Panc1 (cell line): ENCODE measurements at places on chromosomes 5 and 9.

- DNase-seq: no peak
Measured at GRCh38 chr5:150759334-150759583, 442 bp upstream of the DCTN4 start.

DNA sequence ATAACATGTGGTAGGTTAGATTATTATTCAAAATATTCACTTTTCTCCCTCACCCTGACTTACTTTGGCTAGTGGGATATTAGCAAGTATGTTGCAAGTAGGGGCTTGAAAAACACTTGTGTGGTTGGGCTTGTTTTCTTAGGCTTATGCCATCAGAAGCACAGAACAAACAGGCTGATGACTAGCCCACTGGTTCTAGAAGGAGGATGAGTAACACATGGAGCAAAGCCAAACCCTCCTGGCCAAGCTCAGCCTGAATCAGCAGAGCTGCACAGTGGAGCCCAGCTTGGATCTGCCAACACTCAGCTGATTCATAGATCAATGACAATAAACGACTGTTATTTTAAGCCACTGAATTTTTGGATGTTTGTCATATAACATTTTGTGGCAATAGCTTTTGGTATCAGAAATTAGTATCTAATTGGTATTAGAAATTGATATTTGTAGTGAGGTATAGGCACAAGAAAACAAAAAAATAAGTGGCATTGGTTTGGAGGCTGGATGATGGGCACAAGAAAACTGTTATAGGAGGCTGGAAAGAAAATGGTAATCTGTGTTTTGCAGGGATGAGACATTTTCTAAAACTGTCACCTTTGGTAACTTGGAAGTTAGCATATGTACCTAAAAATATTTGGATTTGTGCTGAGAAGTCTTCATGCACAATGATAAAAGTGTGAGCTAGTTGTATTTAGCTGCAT, 46.1 kb upstream of the ZBED3 start:
- DNase-seq: peak; percentile 92

GRCh38 chr9:100070104-100071041, 28.4 kb downstream of the ERP44 start:
- no peak for DNase-seq

DNA sequence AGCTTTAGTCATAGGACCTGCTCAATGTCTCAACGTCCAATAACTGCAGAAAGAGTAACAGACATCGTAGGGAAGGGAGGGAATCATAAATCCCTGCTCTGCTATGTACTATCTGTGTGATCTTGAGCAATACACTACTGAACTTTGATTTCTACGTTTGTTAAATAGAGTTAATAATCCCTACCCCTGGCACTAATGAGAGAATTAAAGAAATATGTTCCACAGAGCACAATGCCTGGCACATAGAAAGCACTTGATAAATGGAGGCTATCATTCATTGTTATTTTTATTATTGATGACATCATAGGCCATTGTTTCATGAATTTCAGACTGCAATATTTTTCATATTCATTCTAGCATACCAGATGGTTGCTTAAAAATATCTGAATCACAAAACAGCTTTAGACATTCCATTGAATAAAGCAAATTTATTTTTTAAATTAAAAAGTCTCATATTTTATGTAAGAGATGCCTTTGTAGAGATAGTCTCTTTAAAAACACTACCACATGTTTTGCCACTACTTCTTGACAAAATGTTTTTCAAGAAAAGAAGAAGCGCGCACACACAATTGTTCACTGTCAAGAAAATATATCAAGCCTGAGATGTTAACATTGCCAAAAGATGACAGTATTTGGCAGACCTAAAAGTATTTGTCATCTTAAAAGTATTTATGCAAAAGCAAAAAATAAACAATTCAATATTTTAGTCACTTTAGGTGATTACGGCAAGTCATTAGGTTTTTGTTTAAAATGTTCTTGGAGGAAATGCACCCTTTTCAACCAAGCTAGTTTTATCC, 108.5 kb downstream of the EBF1 start:
- DNase-seq: no peak

- DNase-seq: no peak
Measured at GRCh38 chr5:144189800-144190429, 19.2 kb downstream of the KCTD16 start.

DNA sequence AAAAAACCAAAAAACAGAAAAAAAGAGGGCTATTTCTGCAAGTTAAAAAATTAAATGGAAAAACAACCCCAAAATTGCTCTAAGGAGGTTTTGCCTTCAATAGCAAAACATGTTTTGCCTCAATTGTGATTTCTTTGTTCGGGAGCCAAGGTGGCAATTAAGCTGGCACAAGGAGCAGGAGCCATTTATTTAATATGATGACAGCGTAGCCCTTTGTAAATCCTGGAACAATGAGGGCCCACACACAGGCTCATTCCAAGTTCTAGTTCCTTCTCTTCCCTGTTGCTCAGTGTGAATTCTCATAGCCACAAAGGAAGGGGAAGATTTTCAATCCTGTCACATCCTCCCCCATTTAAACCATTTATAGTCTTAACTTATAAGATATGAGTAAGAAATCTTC, 353.2 kb downstream of the PDE4D start:
- DNase-seq: no peak

GRCh38 chr9:122261469-122261881, 3.2 kb downstream of the RBM18 start:
- DNase-seq: no peak

DNA sequence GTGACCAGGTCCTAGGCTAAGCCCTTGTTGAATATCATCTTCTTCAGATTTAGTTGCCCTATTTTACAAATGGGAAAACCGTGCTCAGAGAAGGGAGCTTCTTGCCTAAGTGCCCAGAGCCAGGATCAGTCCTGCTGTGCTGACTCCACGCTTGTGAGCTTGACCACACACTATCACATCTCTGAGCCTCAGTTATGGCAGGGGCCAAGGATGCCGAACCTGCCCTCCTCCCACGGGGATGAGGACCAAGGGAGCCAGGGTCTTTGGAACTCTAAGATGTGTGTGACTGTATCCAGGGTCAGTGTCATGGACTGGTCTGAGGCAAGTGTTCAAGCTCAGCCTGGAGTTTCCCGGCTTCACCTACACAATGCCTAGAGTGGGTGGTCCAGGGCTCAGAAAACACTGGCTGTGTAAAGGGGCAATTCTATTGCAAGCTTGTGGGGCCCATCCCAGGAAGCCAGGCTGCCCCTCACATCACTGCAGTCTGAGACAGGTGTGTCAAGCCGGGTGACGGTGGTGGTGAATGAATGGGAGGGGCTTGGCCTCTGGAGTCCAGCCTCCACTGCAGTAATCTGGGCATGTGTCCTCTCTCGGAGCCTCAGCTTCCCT, 235.7 kb downstream of the PBX3 start:
- DNase-seq: no peak

DNA sequence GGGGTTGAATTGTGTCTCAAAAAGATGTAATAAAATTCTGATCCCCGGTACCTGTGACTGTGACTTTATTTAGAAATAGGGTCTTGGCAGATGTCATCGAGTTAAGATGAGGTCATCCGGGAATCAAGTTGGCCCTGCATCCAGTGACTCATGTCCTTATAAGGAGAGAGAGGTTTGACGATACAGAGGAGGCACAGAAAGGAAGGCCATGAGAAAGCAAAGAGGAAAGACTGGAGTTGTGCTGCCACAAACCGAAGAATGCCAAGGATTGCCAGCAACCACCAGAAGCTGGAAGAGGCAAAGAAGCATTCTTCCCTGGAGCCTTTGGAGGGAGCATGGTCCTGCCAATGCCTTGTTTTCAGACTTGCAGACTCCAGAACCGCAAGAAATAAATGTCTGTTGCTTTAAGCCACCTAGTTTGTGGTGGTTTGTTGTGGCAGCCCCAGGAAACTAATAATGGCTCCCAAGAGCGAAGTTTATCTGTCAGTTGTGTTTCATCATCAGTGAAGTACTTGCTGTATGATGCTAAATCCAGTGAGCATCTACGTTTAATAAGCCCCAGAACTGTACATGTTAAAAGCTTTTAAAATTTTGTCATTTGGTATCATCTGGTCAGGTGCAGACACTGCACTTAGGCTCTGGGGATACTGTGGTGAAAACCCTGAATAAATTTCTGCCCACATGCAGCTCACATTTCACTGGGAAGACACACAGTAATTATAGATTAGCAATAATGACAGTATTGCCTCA, 114.8 kb downstream of the TLE4 start:
- no peak for DNase-seq

DNA sequence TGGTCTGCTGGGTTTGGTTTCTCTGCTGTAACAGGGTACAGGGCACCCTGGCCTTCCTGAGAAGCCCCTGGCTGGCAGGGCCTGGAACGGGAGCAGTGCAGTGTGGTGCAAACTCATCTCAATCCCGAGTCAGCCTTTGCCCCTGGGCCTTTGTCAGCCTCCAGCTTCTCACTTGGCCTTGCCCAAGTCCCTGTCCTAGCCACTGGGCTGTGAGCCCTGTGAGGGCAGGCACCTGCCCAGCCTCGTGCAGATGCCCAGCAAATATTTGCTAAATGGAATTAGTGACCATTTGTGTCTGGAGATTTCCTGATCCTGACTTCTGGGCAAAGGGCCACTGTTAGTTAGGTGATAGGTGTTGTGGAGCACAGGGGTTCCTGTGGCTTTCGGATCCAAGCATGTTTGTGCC, 13.0 kb downstream of the RGS3 start:
- no peak for DNase-seq

DNA sequence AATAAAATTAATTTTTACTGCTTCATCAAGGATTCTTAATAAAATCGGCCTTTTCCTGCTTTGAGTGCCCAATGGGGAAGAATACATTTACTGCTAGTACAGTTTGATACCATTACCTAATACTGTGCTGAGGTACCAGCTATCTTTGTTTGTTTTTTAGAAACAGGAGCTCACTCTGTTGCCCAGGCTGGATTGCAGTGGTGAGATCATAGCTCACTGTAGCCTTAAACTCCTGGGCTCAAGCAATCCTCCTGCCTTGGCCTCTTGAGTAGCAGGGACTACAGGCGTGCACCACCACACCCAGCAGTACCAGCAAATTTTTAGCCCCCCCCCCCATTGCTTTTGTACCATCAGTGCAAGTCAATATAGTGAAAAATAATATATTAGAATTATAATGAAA, 13.6 kb upstream of the ANKHD1 start:
- DNase-seq: no peak

- no peak for DNase-seq
Measured at GRCh38 chr9:31210978-31211570, 1173.4 kb upstream of the ACO1 start.

- no peak for DNase-seq
Measured at GRCh38 chr5:154756009-154756867, 1.1 kb downstream of the LARP1 start.

- no peak for DNase-seq
Measured at GRCh38 chr9:108666240-108666784, 189.5 kb downstream of the ACTL7B start.

DNA sequence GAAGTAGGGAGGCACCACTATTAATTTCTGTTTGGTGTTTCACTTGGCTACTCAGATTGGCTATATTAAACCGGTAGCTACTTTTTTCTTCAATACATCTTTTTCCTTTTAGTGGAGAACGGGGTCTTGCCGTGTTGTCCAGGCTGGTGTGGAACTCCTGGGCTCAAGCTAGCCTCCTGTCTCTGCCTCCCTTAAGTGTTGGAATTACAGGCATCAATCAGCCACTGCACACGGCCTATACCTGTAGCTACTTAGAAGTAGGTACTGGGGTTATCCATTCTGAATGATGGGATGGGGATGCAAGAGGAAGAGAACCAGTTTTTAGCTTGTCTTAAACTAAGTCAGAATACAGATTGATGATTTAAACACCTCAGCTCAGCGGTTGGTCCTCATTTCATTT, 1.7 kb downstream of the UBE2D2 start:
- DNase-seq: no peak

DNA sequence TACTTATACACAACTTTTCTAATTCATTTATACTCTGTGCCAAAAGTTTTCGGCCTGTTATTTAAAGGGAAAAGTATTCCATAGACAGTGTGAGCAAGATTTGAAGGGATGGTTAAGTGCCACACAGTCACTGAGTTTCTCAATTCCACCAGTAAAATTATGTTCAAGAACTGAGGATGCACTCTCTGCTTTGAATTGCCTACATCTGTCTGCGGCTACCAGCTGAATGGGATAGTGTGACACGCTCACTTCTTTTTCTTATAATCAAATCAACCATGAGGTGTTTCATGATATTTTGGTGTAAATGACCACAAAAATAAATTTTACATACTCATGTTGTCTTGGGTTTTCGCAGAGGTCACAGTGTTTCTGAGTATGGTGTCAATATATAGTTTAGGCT, 218.4 kb upstream of the TMEM161B start:
- DNase-seq: no peak

- no peak for DNase-seq
Measured at GRCh38 chr5:135171336-135171735, 137.3 kb upstream of the PITX1 start.

DNA sequence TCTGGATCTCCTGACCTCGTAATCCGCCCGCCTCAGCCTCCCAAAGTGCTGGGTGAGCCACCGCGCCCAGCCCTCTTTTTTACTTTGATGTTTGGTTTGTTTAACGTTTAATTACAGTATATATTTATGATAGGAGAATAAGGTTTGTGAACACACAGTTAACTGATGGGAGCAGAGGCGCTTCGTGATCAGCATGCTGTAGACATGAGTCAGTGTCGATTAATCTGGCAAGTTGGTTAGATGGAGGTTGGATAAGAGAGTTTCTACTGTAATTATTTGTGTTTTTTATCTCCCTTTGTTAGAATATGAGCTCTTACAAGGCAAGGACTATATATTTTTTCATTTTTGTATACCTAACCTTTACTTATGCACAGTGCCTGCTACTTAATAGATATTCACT, 14.3 kb downstream of the ATG10 start:
- no peak for DNase-seq

DNA sequence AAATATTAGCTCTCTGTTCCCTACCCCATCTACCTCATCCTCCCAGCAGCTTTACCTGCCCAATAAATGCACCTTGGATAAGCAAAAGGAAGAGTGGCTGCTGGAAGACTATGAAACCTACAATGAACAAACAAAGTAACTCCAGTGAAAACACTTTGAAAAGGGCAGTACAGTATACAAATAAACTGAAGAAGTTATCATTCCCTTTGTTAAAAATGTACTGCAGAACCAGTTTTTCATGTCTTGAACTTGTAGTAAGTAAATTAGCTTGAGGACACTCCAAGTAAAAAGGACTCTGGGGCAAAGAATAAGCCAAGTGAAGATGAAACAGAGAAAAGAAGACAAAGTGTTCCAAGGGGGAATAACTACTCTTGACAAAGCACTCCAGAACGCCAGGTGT, 457.1 kb downstream of the DTWD2 start:
- no peak for DNase-seq

DNA sequence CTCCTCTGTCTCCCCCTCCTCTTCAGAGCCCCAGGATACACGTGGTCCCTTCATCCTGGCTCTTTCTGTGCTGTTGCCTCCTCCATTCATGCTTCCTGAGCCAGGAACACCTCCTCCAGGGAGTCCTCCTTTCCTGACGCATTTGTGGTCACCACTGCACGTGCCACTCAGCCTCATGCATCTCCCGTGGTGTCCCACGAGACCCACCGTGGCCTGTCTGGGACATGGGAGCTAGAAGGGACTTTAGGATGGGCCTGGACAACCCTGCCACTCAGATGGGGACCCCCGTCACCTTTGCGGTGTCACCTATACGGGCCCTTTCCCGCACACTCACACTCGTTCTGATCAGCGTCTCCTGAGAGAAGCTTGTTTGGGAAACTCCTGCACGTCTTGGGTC, 6.7 kb downstream of the GLIPR2 start:
- DNase-seq: no peak
